ENCODE measurements at places on chromosomes 7 and 10.

DNA sequence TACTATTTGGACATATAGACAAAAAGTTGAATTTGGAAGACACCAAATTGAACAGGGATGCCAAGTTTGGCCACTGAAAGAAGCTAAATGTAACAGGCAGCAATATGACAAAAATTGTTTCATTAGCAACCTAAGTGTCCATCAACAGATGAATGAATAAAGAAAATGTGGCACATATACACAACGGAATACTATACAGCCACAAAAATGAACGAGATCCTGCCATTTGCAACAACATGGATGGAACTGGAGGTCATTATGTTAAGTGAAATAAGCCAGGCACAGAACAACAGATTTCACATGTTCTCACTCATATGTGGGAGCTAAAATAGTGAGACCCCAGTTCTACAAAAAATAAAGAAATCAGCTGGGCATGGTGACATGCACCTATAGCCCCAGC lies 43.8 kb downstream of the NEBL start:
- no peak for DNase-seq

GRCh38 chr7:93551931-93552330 lies 22.6 kb downstream of the CALCR start:
- peak; percentile 73 for DNase-seq

GRCh38 chr10:74058071-74058470 lies 60.2 kb downstream of the VCL start:
- DNase-seq, result no peak

GRCh38 chr10:83848677-83849076 lies 290.6 kb upstream of the GHITM start:
- no peak for DNase-seq

DNA sequence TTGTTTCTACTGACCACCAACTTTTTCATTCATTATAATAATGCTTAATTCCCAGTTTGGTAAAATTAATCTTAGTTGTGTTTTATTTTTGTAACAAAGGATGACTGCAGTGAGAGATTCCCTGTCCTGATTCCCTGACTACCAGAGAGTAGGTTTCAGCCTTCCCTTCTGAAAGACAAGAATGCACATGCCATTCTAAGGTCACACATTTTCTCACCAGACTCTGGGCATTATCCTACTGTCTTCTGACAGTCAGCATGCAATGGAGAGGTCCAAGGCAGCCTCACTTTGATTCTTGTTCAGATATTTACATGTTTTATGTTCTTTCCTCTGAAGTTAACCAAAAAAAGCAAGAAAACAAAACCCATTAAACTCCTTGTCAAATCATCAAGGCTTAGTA lies 372.7 kb upstream of the CDC14C start:
- DNase-seq, result no peak

DNA sequence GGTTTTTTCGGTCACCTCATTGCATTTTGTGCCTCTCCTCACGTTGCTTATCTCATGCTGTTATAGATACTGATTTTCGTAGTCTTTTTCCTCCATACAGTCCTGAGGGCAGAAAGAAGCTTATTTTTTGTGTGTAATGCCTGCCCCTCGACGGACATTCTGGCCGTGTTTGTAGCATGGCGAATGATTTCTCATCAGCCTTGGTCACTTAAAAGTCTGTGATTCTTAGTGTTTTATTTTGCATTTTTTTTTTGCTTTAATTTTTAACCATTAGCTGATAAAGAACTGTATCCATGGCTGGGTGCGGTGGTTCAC lies 469 bp upstream of the NOC3L start:
- DNase-seq, result no peak

GRCh38 chr7:118087126-118087525 lies 96.8 kb upstream of the LSM8 start:
- no peak for DNase-seq

GRCh38 chr10:1110674-1111119 lies 54.5 kb downstream of the WDR37 start:
- no peak for DNase-seq

DNA sequence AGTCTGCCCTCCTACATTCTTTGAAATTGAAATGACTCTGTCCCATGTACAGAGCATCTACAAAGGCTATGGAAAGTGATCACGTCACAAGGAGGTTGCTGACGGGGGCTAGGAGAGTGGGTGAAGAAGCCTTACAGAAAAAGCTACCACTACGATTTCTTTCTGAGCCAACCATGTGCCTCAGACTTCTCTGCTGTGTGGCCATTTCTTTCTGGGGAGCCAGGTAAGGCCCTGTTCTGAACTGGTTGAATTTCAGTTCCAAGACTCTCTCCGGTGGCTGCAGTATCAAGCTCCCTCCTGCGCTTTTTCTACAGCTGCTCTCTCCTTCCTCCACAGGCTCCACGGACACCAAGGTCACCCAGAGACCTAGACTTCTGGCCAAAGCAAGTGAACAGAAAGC lies 112.5 kb upstream of the PRSS1 start:
- DNase-seq, result no peak

GRCh38 chr7:15723841-15724240 lies 37.4 kb upstream of the MEOX2 start:
- DNase-seq, result no peak

DNA sequence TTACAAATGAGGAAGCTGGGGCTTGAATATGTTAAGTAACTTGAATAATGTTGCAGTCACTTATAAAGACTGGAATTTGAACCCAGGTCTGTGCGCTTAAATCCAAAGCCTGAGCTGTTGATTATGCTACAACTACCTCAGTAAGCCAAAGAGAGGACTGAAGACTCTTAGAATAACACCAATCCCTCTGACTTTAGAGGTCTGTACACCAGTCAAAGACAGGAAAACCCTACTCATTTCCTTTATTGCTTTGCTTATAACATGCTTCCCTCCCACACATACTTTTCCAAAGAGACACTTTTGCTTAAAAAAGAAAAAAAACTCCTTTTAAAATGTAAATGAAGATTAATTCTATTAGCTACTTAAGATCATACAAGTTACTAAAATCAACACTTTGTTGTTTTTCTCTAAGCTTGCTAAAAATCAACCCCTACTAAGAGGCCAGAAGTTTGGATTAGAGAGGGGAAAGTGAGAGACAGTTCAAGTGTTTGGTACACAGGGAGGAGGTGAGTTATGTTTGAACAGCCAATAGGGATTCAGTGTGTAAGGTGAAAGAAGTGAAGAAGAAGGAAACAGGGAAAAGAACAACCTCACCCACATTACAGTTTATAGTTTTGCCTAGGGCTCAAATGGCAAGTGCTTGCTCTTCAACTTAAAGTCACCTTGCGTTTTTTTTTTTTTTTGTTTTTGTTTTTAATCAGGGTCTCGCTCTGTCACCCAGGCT lies 74.8 kb downstream of the MDH2 start:
- no peak for DNase-seq

- DNase-seq, result no peak
Measured at GRCh38 chr10:72459301-72459700, 104.6 kb upstream of the DNAJB12 start.

GRCh38 chr10:72612203-72612826 lies 13.6 kb downstream of the MICU1 start:
- no peak for DNase-seq

GRCh38 chr7:152338561-152338960 lies 97.2 kb downstream of the KMT2C start:
- DNase-seq, result no peak

- DNase-seq, result no peak
Measured at GRCh38 chr7:86664486-86664885, 20.8 kb downstream of the GRM3 start.

DNA sequence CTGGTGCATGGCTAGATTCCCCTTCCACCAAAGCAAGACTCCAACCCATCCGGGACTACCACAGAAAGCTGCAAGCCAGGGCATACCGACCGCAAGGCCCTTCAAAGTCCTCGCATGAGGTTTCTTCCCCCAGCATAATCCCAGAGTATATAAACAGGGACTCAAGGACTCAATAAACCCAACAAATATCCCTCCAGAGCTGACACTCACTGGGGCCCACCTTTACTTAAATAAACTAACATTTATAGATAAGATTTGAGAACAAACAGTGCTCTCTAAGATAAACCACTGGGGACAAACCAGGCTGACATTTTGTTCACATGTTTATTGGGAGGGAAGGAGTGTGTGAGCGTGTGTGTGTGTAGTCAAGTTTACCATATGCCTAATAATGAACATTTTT lies 138.2 kb downstream of the ADAM12 start:
- no peak for DNase-seq

DNA sequence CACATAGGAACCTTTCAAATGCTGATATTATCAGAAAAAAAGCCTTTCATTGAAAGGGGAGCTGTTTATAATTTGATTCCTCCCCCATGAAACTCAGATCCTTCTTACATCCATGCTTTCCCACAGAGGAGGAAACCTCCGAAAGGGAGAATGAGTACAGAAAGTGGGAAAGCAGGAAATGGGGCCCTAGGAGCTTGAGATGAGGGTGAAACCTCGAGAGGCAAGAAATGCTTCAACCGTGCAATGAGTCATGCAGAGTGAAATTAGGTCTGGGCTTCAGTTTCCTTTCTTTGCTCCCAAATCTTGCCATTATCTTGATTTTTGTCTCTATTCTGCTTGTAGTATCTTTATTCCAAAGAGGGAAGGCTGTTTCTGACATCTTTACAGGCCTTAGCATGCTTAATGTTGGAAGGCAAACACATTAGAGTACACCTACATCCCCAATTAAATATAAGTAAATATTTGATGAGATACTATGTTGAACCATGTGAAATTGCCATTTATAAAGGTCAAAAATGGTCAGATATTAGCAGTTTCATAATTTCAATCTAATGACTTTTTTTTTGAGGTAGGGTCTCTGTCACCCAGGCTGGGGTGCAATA lies 79.1 kb downstream of the NAMPT start:
- DNase-seq, result peak; percentile 26

DNA sequence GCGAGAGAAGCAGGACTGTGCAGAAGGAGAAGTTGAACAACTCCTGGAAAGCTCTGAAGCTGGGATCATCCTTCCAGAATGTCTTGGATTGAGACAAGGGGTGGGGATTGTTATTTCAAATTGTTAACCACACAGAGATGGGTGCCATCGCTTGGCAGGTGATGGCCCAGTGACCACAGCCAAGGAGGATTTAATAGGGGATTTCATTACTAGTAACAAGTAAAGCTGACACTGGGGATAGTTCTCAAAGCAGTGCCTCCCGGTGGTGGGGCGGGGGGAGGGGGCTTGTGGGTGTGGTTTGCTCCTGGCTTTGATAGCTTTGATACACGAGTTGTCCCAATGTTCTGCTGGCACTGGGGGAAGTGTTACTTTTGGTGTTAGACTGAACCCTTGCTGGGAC lies 59.2 kb downstream of the ZNF503 start:
- DNase-seq, result no peak

GRCh38 chr7:125592331-125592730 lies 662.7 kb upstream of the POT1 start:
- DNase-seq, result no peak

- no peak for DNase-seq
Measured at GRCh38 chr10:93143281-93143680, 69.6 kb downstream of the CYP26A1 start.

DNA sequence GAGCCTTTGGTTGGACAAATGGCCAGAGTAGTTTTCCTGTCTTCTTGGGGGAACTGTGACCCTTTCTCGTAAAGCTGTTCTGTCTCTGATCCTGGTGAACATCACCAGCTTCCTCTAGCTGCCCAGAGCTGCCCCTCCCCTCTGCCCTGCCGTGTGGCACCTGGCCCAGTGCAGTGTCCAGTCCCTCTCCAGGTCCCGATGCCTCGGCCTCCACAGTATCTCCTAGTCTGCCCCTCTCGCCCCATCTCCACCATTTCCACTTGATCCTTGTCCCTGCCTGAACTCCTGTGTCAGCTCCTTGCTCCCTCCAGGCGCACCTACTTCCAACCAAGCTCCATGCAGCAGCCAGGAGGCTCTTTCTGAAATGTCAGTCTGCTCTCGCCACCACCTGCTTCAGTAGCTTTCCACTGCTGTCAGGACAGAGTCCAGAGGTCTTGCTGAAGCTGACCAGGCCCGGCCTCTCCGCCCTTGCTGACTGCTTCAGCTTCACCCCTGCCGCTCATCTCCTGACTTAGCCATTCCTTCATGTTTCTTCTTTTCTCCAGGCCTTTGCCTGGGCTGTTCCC lies 133.6 kb downstream of the GRK5 start:
- DNase-seq, result no peak

DNA sequence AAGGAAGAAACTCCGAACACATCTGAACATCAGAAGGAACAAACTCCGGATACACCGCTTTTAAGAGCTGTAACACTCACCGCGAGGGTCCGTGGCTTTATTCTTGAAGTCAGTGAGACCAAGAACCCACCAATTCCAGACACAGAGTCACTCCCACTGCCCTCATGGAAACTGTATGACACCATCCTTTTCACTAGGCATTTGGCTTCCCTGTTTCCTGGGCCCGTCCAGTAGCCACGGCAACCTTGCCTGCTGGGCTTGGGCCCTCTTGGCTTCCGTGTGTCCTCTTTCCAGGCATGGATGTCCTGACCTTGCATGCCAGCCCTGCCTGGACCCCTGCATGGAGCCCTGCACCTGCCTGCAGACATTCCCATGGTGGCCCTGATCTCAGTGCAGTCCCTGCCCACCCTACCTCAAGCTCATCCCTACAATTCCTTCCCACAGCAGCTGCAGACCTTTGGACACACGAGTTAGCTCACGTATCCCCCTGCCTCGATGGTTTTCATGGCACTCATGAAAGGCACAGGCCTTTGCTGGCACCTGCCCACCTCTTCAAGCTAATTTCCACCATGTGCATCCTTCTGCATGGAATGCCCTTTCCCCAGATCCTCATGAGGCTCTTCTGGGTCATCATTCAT lies 6.7 kb downstream of the SH2D4B start:
- DNase-seq, result no peak

- DNase-seq, result no peak
Measured at GRCh38 chr7:4766666-4767519, 8.5 kb upstream of the AP5Z1 start.

- DNase-seq, result peak; percentile 41
Measured at GRCh38 chr10:5684971-5685763, 529 bp downstream of the TASOR2 start.

- no peak for DNase-seq
Measured at GRCh38 chr7:20219446-20220292, 2.5 kb upstream of the MACC1 start.

GRCh38 chr7:158450476-158451124 lies 137.0 kb downstream of the PTPRN2 start:
- no peak for DNase-seq

- no peak for DNase-seq
Measured at GRCh38 chr7:155281398-155281969, 16.2 kb upstream of the INSIG1 start.

GRCh38 chr10:129332476-129332875 lies 134.6 kb upstream of the MGMT start:
- no peak for DNase-seq

GRCh38 chr7:102291056-102291915 lies 4.6 kb downstream of the SH2B2 start:
- peak; percentile 35 for DNase-seq

- DNase-seq, result no peak
Measured at GRCh38 chr10:23695825-23696420, 257.0 kb downstream of the OTUD1 start.

- no peak for DNase-seq
Measured at GRCh38 chr7:25260862-25261494, 32.7 kb upstream of the NPVF start.

- no peak for DNase-seq
Measured at GRCh38 chr7:22002726-22003125, 57.0 kb upstream of the CDCA7L start.

All from kidney glomerular epithelial cell (primary cell).